ENCODE measurements at places on chromosomes 4 and X.

- H3K27ac ChIP-seq: peak overlapping the region; percentile 90
- DNase-seq: peak; percentile 86
- peak overlapping the region; percentile 73 for H3K4me3 ChIP-seq
These were observed 1.4 kb upstream of the MAGED1 start for GRCh38 chrX:51891821-51892551.

GRCh38 chr4:148642907-148643306 lies 200.7 kb upstream of the NR3C2 start:
- no peaks in the 10 kb centered on the region for H3K4me1 ChIP-seq
- H3K27ac ChIP-seq: no peak overlapping the region
- H3K36me3 ChIP-seq: no peaks in the 10 kb centered on the region
- no peak overlapping the region for H3K4me3 ChIP-seq
- DNase-seq: no peak

GRCh38 chr4:113708250-113708649 lies 53.3 kb downstream of the CAMK2D start:
- peak overlapping the region; percentile 48 for H3K27ac ChIP-seq
- no peaks in the 10 kb centered on the region for H3K27me3 ChIP-seq
- H3K4me3 ChIP-seq: no peak overlapping the region
- DNase-seq: no peak
- H3K36me3 ChIP-seq: peaks cover 22% of the 10 kb centered on the region
- H3K4me1 ChIP-seq: peaks cover 76% of the 10 kb centered on the region

GRCh38 chr4:7622371-7622770 lies 187.6 kb upstream of the PSAPL1 start:
- H3K36me3 ChIP-seq: no peaks in the 10 kb centered on the region
- no peaks in the 10 kb centered on the region for H3K4me1 ChIP-seq
- no peak for DNase-seq
- H3K27me3 ChIP-seq: no peaks in the 10 kb centered on the region

GRCh38 chrX:149491812-149492211 lies 13.3 kb downstream of the IDS start:
- H3K36me3 ChIP-seq: peaks cover 17% of the 10 kb centered on the region
- no peak overlapping the region for H3K27ac ChIP-seq
- no peaks in the 10 kb centered on the region for H3K27me3 ChIP-seq

GRCh38 chrX:14697451-14697850 lies 168.1 kb downstream of the GLRA2 start:
- peaks cover 7% of the 10 kb centered on the region for H3K4me1 ChIP-seq
- no peaks in the 10 kb centered on the region for H3K27me3 ChIP-seq
- no peak overlapping the region for H3K4me3 ChIP-seq
- DNase-seq: peak; percentile 85

GRCh38 chr4:123750044-123750443 lies 353.4 kb downstream of the SPRY1 start:
- no peak for DNase-seq
- no peak overlapping the region for H3K4me3 ChIP-seq
- no peak overlapping the region for H3K27ac ChIP-seq
- no peaks in the 10 kb centered on the region for H3K4me1 ChIP-seq

DNA sequence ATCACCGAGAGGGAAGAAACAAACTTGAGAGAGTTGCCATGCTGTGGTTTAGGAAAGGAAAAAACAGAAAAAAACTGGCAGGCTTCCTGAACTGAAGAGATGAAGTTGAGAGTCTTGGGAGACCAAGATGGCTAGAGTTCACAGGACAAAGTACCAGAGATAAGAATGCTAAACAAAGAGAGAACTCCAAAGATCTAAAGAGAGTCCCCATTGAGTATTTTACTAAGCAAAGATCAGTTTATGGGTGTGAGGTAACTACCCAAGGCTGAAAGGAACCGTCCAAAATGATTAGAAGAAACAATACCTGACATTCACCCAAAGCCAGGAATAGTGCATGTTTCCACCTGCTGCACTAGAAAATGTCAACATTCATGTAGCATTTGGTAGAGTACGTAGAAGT lies 21.8 kb upstream of the COX7B2 start:
- H3K4me1 ChIP-seq: no peaks in the 10 kb centered on the region
- H3K27ac ChIP-seq: no peak overlapping the region
- H3K27me3 ChIP-seq: no peaks in the 10 kb centered on the region

- DNase-seq: no peak
- H3K4me3 ChIP-seq: no peak overlapping the region
- no peaks in the 10 kb centered on the region for H3K4me1 ChIP-seq
- no peak overlapping the region for H3K27ac ChIP-seq
These were observed 172.2 kb upstream of the ARHGAP24 start for GRCh38 chr4:85302756-85303155.

DNA sequence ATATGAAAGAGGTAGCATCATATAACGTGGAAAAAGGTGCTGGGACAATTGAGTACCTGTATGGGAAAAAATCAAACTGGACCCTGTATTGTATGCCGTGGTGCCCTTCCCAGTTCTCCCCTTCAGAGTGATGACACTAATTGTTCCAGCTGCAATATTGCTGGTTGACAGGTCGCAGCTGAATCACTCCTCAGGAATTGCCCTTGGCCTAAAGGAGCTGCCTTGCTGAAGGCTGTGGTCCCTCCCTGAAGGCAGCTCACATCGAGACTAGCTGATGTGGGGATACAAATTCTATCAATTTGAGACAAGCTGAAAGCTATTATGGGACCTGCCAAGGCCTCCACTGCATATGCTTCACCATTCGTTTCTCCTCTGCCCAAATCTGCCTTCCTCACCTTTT lies 39.3 kb upstream of the CXCL8 start:
- no peak overlapping the region for H3K27ac ChIP-seq
- no peaks in the 10 kb centered on the region for H3K27me3 ChIP-seq
- H3K4me3 ChIP-seq: no peak overlapping the region
- no peak for DNase-seq
- H3K4me1 ChIP-seq: no peaks in the 10 kb centered on the region

DNA sequence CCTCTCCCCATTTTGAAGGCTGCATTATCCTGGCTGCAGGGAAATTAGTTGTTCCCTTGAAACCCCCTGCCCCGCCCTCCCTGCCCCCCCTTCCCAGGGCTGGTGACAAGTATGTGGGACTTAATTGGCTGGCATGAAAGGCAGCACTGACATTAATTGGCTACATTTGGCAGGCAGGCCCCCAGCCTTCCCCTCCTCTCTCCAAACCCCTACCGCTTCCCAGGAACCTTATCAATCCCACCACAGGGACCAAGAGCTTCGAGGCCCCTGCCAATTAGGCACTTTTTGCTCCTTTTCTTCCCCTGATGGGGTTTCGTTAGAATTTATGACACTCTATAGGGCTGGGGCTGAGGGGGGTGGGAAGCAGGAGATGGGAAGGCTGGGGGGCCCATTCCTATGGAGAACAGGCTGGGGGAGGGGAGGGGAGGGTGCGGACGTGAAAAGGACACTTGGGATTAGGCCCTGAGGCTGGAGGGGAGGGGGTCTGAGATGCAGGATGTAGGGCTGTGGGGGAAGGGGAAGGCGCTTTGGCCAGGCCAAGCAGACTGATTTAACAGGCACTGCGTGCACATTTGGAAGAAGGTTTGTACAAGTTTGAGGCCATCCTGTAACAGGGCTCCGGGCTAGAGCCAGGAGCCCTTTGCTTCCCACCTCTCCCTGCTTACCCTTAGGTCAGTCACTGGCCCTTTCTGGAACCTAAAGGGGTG lies 52.2 kb downstream of the EFNB1 start:
- no peaks in the 10 kb centered on the region for H3K36me3 ChIP-seq
- no peaks in the 10 kb centered on the region for H3K27me3 ChIP-seq
- no peak overlapping the region for H3K27ac ChIP-seq
- no peaks in the 10 kb centered on the region for H3K4me1 ChIP-seq
- no peak for DNase-seq

DNA sequence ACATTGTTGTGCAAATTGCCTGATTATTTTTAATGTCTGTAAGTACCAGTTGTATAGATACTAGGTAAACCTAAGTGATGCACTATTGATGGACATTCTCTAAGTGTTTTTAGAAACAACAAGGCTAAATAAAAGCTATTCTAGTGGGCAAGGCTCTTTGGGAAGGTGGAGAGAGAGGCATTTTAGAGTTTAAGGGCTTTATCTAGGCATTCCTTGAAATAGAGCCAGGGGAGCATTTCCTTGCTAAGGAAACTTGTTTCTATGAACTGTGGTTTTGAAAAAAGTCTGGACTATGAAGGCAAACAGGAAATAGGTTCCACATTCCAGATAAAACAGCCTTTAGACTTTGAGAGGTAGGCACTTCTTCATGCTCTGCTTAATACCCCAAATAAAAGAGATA lies 23.8 kb downstream of the BMX start:
- DNase-seq: no peak
- peaks cover 79% of the 10 kb centered on the region for H3K4me1 ChIP-seq
- peaks cover 32% of the 10 kb centered on the region for H3K36me3 ChIP-seq
- peak overlapping the region; percentile 89 for H3K27ac ChIP-seq
- no peak overlapping the region for H3K4me3 ChIP-seq
- no peaks in the 10 kb centered on the region for H3K27me3 ChIP-seq

DNA sequence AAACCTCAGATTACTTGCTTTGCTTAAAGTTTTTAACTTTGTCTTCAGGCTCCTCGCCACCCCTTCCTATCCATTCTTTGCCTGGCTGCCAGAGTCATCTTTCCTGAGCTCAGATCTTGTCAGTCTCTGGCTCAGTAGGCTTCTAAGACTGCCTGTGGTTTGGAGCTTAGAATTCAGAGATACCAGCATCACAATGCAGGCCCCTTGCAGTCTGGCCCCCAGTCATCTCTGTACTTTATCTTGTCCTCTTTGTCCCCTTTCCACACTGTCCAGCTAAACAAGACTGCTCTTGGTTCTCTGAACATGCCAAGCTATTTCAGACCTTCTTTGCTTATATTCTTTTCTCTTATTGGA lies 3.0 kb downstream of the KIAA0232 start:
- no peak for DNase-seq
- no peak overlapping the region for H3K4me3 ChIP-seq
- H3K4me1 ChIP-seq: peaks cover 43% of the 10 kb centered on the region
- peaks cover 4% of the 10 kb centered on the region for H3K36me3 ChIP-seq
- no peak overlapping the region for H3K27ac ChIP-seq

DNA sequence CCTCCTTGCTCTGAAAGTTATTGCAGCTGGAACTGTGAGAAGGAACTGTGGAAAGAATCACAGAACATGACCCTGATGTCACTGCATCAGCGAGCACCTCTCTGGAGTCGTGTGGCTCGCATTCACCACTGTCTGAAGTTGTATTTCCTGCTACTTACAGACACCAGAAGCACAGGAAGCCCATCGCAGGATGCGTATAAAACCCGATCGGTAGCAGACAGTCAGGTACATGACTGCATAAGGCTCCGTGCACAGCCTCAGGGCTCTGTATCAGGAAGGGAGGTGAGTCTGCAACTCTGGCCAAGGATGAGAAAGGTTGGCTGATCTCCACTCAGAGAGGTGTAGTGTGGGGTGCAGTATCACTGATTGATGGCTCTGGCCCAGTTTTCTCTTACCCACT lies 134.4 kb downstream of the EVC2 start:
- H3K27ac ChIP-seq: no peak overlapping the region
- H3K4me3 ChIP-seq: no peak overlapping the region
- DNase-seq: no peak
- H3K36me3 ChIP-seq: no peaks in the 10 kb centered on the region
- H3K27me3 ChIP-seq: no peaks in the 10 kb centered on the region

GRCh38 chr4:3372933-3373465 lies 68.8 kb upstream of the HGFAC start:
- no peak overlapping the region for H3K27ac ChIP-seq
- no peaks in the 10 kb centered on the region for H3K36me3 ChIP-seq
- H3K27me3 ChIP-seq: no peaks in the 10 kb centered on the region
- H3K4me1 ChIP-seq: no peaks in the 10 kb centered on the region

- no peak overlapping the region for H3K4me3 ChIP-seq
- no peaks in the 10 kb centered on the region for H3K36me3 ChIP-seq
- H3K27me3 ChIP-seq: no peaks in the 10 kb centered on the region
- DNase-seq: no peak
- no peak overlapping the region for H3K27ac ChIP-seq
These were observed 120.2 kb upstream of the NDST4 start for GRCh38 chr4:115233600-115233999.

GRCh38 chr4:2249526-2250356 lies 7.8 kb upstream of the HAUS3 start:
- H3K36me3 ChIP-seq: no peaks in the 10 kb centered on the region
- DNase-seq: no peak
- peaks cover 5% of the 10 kb centered on the region for H3K4me1 ChIP-seq
